Spleen (tissue), 13 donors: ENCODE measurements at places on chromosomes 7 and 10. TPM values are rescaled to one million over a fixed set of nuclear protein-coding genes. Genes with fewer than 3 reads are reported as not detected.
A peak's percentile ranks its signal among the peaks of the same experiment; 100 is the strongest.

MSMB gene
- not detected for total RNA-seq

- no peak for DNase-seq
These were observed 36.7 kb upstream of the PRPS1L1 start for GRCh38 chr7:18064242-18064838.

UCMA gene
- not detected for total RNA-seq

SPDYE8 gene
- not detected for total RNA-seq

DNA sequence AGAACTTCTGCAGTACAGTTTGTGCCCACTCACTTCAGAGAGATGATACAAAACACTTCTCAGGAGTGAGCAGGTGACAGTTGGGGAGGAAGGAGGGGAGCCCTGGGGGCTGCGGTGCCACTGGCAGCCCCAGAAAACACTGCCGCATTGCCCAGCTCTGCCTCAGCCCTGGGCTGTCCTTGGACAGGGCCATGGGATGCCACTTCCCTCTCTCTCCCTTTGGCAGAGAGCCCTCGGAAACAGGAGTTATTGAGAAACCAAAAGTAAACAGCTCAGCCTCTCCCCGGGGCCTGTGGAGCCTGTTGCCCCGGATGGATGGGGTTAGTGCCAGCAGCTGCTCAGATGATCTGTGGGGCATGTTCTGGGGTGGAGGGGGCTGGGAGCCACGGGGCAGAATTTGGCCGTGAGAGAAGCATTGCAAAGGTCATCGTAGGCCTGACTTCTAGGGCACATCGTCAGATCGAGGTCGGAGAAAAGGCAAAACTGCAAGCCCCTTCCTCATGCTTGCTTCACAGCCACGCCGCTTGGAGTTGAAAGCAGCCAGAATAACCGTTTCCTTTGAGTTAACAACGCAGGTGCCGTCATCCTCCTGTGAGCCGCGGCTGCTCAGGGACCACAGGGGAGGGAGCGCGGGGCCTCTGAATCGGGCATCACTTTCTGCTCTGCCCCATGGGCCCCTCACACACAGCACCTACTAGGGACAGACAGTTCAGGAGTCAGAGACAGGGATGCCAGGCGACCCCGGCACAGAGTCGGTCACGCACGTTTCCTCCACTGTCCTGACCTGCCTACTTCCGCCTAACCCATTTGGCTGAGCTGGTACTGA is 256.4 kb downstream of the CAMK1D start:
- DNase-seq = peak; percentile 85

DNA sequence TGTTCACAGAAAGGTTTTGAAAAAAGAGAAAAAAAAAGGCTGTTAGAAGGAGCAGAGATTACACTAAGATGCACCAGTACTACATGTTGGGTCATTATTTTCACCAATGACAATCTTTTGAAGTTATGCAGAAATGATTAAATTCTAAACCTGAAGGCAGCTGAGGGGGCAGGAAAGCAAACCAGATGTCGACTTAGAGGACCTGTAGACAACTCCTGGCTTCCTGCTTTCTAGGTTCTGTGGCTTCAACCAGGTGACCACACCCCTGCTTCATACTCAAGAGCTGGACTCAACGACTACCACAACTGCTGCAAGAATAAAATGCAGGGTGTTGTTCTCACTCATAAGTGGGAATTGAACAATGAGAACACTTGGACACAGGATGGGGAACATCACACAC is 30.0 kb downstream of the MYOF start:
- no peak for DNase-seq

DNA sequence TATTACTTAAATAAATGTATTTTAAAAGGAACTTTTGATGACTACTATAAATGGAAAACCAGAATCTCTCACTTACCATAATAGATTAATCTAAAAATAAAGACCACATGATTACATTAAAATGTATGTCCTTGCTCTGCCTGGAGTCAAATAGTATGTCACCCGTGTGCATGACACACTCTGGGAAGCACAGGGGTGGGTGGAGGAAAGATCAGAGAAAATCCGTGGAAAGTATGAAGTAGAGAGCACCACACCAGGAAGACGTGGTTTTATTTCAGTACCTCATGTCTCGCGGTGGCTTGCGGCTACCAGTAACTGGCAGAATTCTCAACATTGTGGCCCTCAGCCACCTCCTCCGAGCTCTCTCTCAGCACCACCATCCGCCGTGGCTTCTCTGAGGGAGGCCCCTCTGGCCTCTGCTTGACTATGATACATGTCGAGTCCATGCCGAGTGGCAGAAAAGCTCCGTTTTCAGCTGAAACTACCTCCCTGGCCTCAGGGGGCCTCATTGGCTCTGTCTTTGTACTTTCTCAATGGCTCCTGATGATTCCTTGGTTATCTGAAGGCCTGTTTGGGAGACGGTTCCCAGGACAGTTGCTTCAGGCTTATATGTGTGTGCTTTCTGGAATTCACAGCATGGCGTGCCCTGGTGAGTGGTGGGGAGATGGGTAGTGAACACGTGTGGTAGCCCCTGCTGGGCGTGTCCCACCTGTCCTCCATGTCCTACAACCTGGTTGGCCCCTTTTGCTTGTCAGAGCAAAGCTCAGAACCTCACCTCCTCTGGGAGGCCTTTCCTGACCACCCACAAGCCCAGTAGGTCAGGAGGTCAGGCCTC is 49.8 kb downstream of the LHPP start:
- DNase-seq = peak; percentile 48

DNA sequence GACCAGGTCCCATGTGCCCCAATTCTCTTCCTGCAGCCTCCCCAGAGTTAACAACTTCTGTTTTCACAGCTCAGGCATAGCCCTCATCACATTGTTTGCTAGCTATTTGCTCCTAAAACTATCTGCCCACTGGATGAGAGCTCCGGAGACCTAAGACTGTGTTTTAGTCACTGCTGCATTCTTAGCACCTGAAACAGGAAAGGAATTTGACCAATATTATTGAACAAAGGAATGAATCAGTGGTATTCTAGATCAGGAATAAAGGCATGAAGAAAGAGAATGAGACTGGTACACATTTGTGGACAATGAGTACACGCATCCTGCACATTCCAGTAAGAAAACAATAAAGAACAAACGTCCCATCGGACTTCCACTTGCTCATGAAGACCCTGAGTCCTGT is 54.8 kb downstream of the PPP1R17 start:
- no peak for DNase-seq

C7orf57 gene
- not detected for total RNA-seq
